ENCODE measurements at places on chromosomes 2 and 18.

GRCh38 chr2:109304242-109304641 lies 175.2 kb downstream of the SH3RF3 start:
- DNase-seq: no peak

- DNase-seq: no peak
These were observed 13.6 kb upstream of the THADA start for GRCh38 chr2:43609290-43609918.

DNA sequence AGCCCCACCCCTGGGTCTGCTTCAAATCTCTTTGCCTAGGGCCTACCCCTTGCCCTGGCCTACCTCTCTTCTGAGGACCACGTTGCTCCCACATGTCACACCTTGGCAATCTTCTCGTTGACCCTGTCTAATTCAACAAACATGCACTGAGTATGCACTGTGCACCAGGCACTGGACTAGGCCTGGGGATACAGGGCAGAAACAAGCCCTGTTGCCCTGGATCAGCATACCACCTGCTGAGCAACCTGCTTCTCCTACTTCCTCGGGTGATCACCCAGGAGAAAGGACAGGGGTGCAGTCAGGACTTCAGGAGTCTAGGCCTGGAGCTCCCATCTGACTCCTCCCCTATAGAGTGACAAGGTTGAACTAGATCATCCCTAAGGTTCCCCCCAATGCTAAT lies 9.7 kb downstream of the WNT10A start:
- DNase-seq: peak; percentile 20

DNA sequence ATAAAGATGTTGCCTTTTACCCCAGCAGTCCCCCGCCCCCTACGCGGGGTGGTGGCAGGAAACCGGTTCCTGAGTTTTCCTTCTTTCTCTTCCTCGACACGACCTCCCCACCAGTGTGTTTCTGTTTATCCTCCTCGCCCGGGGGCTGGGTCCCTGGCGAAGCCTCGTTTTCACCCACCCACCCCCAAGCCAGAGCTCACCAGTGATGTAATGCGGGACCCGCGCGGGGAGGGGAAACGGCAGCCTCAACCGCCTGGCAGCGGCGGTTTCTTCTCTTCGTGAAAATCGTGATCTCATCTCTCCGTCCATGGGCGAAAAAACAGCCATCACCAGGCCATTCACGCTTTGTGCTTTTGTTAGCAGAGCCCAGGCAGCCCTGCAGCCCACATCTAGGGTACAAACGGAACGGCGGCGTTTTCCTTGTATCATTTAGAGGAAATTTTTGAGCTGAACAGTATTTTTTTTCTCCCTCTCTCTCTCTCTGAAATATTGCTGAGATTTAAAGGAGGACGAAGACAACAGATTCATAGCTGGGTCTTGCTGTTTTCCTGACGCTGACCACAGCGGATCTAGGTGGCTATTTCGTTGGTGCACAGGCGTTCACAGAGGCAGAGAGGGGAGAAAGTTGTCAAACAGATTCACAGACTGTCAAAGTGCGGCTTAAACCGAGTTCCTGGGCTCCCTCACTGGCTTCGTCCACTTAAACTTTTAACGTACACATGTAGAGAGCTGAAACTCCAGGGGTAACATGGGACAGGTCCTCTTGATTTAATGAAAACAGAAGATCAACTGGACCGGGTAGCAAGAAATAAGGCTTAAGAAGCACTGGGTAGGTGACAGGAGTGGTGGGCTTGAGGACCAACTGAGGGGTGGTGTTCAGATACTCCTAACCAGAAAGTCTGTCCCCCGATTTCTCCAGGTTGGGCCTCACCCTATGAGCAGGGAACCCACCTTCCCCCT lies 21.9 kb upstream of the PAX3 start:
- peak; percentile 74 for DNase-seq

- DNase-seq: no peak
These were observed 113.1 kb downstream of the SMAD7 start for GRCh38 chr18:48837676-48838075.

- DNase-seq: no peak
These were observed 53.3 kb upstream of the CCDC195 start for GRCh38 chr2:224769489-224769888.

DNA sequence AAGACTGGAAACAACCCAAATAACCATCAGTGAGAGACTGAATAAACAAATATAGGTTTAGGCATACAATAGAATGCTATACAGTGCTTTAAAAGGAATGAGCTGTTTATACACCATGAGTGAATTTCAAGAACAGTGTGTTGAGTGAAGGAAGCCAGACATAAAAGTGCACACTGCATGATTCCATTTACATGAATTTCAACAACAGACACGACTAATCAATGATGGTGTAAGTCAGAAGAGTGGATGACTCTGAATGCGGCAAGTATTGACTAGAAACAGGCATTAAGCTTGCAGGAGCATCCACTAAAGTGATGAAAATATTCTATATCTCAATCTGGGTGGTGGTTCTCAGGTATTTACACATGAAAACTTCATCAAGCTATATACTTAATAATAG lies 142.7 kb upstream of the SLC39A10 start:
- no peak for DNase-seq

- DNase-seq: no peak
These were observed 40.7 kb upstream of the KLF11 start for GRCh38 chr2:10002681-10003080.

DNA sequence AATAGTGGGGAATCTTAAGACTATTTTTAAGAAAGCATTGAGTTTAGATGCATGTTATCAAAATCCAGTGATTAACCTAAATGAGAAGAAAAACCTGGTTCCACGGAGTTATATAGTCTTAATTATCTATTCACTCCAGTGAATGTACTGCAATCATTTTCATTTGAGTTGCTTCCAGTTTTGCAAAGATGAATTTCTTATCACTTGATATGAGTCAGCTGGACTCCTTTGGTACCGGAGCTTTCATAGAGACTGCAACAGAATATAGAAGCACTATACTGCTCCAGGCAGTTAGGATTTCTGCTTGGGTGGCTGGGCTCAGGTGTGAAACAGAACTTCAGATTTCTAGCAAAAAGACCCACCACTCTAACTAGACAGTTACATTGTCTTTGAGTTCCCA lies 92.2 kb upstream of the NFU1 start:
- DNase-seq: no peak

GRCh38 chr2:66370824-66371223 lies 64.1 kb upstream of the MEIS1 start:
- DNase-seq: no peak

- DNase-seq: no peak
These were observed 226.2 kb downstream of the KCNS3 start for GRCh38 chr2:18104595-18105224.

DNA sequence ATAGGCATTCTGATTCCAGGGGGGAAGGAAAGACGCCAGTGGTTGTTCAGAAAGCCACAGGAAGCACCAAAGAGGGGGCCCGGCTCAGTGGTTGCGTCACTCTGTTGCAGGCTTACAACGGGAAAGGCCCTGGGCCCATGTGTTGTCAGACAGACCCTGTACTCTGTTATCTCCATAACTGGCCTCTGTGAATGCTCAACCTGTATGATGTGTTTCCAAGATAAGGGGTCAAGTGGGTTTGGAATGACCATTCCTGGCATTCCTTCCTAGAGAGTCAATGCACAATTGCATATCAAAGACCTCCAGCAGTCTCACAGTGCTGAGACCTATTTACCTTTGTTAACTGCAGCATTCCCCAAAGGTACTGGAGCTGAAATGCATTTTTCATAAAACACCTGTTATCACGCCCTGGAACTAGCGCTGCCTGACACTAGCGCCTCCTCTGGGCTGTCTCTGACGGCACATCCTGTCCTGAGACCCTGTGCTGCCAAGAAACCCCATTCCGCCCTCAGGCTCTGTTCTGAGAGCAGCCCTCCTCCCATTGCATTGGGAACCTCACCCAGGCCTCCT lies 13.2 kb upstream of the LRRFIP1 start:
- DNase-seq: no peak

GRCh38 chr2:33266467-33266866 lies 210.0 kb upstream of the RASGRP3 start:
- DNase-seq: no peak

GRCh38 chr2:42602218-42602875 lies 33.9 kb downstream of the MTA3 start:
- DNase-seq: no peak

GRCh38 chr2:242011991-242012764 lies 142.6 kb downstream of the RTP5 start:
- DNase-seq: no peak

- no peak for DNase-seq
These were observed 159.4 kb upstream of the TWIST2 start for GRCh38 chr2:238688193-238689153.

DNA sequence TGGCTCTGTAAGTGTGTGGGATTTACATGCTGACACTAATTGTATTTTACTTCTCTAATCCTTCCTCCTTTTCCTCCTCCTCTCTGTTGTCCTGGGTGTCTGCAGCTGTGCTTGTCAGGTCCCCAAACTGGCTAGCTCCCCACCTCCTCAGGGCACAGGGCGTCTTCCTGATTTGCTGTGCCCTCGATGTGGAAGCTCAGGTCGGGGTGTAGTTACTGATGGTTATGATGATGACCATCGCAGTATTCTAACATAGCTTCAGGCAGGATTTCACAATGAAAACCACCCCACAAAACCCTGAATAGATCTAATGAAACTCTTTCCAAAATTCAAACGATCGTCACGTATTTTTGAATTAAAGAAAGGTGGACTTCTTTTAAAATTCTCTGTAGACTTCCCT lies 428.4 kb downstream of the TGIF1 start:
- DNase-seq: no peak

- no peak for DNase-seq
These were observed 731.1 kb downstream of the RNF144A start for GRCh38 chr2:7648221-7648795.

- DNase-seq: no peak
These were observed 54.5 kb downstream of the HS1BP3 start for GRCh38 chr2:20596193-20596972.

DNA sequence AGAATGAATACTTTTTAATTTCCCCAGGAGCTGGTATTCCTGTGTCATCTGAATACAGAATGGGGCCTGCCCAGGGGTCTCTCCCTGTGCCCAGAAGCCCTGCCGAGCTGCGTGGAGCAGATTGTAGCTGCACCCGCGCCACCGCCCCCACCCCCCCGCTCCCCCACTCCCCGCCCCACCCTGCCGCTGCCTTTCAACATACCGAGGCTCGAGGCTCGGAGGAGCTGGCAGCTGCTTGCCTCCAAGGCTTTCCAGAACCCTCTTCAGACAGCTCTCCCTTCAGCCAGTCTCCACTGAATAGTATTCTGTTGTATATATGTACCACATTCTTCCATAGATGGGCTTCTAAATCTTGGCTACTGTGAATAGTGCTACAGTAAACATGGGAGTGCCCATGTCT lies 150.7 kb downstream of the TSN start:
- DNase-seq: no peak

- no peak for DNase-seq
These were observed 618 bp downstream of the POLR2D start for GRCh38 chr2:127857265-127857808.

DNA sequence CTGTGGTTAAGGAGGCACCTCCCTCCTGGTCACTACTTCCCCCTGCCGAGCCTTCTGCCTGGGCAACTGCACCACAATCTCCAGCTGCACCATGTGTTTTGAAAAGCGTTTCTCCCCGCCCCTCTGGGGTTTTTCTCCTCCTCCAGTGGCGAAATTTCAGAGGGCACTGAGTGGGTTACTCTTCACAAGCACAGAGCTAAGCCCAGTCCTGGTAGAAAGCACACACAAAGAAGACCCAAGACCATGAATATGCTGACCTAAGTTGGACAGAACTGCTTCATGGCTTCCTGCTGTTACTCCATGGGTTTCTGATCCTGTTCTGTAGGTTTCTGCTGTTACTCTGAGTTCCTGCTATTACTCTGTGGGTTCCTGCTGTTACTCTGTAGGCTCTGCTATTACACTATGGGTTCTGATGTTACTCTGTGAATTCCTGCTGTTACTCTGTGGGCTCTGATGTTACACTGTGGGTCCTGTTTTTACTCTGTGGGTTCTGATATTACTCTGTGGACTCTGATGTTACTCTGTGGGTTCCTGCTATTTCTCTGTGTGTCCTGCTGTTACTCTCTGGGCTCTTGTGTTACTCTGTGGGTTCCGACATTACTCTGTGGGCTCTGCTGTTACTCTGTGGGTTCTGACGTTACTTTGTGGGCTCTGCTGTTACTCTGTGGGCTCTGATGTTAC lies 216.6 kb downstream of the RTP5 start:
- no peak for DNase-seq

DNA sequence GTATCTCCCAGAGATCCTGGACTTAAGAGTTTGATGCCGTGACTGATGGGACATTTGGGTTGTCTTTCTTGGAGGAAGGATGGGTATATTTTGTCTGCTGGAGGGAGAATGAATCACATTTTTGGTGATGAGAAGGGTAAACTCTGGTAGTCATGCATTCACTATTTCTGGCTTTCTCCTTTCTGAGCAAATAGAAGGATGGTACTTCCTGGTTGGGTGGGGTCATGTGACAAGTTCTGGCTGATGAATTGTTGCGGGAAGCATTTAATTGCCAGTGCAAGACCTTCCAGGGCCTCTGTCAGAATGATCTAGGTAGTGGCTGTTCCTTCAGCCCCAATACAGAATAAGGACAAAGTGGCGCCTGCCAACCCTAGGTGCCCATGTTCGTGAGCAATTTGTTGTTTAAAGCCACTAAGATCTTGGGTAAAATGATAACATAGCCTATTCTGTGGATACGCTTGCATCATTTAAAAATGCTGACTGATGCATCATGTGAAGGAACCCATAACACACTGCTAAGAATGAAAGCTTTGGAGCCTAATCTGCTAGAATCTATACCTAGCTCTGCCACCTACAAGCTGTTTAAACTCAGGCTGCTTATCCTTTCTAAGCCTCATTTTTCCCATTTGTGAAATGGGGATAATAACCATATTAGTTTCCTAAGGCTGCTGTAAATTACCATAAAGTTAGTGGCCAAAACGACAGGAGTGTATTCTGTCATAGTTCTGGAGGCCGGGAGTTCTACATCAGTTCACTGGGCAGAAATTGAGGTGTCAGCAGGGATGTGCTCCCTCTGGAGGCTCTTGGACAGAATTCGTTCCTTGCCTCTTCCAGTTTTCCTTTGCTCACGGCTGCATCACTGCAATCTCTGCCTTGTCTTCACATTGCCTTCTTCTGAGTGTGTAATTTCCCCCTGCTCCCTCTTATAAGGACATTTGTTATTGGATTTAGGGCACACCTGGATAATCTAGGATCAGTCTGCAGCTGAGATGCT lies 281.3 kb downstream of the AGPS start:
- no peak for DNase-seq

GRCh38 chr2:113214141-113214540 lies 40.4 kb downstream of the PSD4 start:
- DNase-seq: no peak

GRCh38 chr18:24212939-24213338 lies 74.1 kb downstream of the CABYR start:
- no peak for DNase-seq

Data from dorsolateral prefrontal cortex (tissue), 122 donors.